ENCODE measurements at places on chromosomes 4 and X.

DNA sequence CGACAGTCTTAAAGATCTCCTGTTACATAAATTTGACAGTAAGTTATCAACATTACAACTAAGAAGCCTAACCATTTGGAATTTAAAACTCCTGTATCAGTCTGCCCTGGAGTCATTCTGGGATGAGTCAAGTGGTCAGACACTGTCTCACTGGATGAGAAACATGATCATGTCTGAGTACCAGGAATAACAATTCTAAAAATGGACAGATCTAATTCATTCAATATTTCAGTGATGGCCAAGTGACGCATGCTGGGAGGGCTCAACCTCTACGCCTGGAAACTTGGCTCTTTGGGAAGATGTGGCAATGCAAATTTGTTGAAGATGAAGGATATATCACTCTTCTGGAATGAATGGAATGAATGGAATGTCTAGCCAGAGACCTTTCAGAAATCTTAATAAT is 1427.2 kb downstream of the STIM2 start:
- no peak for DNase-seq

DNA sequence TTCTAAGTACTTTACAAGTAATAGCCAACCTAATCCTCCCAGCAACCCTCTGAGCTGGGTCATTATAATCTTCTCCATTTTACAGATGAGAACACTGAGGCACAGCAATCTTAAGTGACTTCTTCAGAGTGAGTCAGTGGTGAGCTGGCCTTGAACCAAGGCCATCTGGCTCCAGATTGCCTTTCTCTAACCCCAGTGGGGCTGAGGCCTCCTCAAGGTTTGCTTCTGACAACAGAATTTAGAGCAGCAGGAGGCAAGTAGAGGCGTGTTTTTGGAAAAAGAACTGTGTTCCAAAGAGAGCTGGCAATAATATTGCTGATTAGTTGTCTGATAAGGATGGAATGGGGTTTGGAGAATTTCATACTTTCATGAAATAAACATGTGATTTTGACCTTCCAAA is 41.2 kb downstream of the PIR start:
- DNase-seq, result no peak

DNA sequence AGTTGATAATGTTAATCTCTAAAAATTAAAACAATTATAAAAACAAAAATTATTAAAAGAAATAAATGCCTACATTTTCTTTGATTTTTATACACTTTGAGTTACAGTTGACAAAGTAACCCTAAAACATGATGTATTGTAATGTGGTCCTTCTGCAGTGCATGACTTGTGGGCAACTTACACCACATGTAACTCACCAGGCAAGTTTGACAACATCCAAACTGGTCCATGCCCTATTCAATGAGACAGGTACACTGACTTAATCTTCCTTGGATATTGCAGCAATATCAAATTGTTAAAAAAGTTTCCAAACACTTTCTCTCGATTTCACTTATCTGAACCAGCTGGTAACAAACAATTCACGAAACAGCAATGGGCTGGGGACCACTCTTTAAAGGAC is 81.5 kb downstream of the FTHL17 start:
- DNase-seq, result no peak

- no peak for DNase-seq
Measured at GRCh38 chrX:12824944-12825343, 33.7 kb downstream of the PRPS2 start.

DNA sequence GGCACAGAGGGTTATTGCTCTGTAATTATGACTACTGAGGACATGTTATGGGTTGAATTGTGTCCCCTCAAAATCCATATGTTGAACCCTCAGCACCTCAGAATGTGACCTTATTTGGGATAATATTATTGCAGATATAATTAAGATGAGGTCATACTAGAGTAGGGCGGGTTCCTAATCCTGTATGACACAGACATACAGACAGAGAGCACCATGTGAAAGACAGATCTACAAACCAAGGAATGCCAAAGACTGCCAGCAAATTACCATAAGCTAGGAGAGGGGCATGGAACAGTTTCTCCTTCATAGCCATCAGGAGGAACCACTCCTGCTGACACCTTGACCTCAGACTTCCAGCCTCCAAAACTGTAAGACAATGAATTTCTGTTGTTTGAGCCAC is 115.2 kb upstream of the OTUD4 start:
- DNase-seq, result no peak

- DNase-seq, result no peak
Measured at GRCh38 chr4:2913168-2913567, 50.0 kb downstream of the NOP14 start.

DNA sequence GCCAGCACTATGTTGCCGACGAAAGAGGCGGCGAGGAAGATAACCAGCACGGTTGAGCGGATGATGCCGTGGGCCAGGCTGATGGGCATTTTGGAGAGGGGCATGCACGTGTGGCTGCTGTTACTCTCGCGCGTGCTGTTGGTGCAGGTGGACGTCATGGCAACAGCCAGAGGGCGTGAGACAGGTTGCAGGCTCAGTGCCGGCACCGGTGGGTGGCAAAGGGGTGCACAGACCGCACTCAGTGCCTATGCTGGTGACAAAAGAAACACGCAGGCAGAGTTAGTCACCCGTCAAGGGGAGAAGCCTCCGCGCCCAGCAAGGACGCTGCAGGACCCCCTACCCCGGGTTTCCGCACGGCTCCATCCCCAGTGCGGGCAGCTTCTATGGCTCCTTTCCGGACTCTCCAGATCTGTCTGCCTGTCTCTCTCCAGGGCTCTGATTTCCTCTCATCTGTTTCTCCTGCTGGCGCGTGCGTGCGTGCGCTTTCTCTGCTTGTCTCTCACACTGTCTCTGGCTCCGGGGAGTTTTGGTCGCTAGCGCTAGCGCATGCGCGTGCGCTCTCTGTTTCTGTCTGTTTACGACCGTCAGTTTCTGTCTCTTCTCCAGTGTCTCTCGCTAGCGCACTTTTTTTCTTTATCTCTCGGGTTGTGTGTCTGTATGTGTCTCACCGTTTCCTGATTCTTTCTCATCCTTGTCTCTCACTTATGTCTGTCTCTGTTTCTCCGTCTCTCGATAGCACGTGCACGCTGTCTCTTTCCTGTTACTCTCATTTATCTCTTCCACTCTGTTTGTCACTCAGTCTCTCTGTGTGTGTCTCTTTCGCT is 2.1 kb downstream of the GPR101 start:
- no peak for DNase-seq

GRCh38 chr4:86938771-86939520 is 4.1 kb downstream of the AFF1 start:
- no peak for DNase-seq

- DNase-seq, result no peak
Measured at GRCh38 chr4:157048248-157048647, 27.7 kb upstream of the GLRB start.

DNA sequence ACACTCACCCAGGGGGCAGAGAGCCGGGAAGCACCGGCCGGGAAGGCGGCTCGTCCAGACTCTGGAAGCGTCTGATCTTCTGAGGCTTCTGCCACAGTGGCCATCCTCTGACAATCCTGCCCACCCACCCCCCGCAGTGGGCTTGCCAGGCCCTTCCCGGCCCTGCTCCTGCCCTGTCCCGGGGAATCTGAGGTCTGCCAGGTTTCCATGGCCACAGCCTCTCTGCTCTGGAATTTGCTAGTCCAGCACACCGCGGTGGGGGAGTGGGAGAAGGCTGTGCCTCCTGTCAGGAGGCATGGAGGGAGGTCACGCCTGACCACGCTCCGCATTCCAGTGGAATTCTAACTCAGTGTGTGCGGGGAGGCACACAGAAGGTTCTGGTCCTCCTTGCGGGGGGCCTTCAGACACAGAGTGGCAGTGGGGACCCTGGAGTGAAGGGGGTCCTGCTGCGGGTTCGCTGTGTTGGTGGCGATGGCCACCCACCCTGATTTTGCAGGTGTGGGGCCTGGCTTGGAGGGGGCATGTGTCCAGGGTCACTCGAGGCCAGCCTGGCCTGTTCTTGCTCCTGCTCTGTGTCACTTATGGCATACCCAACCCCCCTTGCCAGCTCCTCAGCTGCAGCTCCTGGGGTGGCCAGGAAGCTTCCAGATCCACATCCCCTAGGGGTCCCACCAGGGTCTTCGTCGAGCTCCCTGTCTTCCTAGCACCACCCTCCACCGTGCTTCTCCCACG is 55.6 kb upstream of the ADRA2C start:
- no peak for DNase-seq

GRCh38 chrX:120419463-120419862 is 49.6 kb downstream of the LAMP2 start:
- DNase-seq, result no peak

DNA sequence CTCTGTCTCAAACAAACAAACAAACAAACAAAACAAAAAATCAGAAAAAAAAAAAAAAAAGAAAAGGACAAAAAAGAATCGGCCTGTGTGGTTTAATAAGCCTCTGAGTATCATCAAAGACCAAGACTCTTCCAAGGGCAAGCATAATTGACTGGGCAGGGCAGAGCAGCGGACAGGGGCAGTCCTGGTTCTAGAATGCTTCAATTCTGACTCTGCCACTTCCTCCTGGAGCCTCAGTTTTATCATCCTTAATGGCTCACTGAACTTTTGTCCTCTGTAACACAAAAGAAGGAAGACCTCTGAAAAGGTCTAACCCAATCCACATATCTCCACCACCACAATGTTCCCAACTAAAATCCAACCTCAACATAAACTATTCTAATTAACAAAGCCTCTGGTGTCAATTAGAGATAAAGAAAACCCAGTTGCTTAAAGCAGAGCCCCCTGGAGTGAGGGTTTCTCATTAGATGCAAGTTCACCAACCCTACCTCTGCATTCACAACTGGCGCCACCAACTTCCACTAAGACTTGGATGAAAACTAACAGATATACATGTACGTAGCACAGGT is 51.7 kb downstream of the TBC1D9 start:
- DNase-seq, result no peak

- DNase-seq, result no peak
Measured at GRCh38 chr4:3111461-3111860, 37.0 kb downstream of the HTT start.

All from LoVo (cell line).